CD4-positive, alpha-beta T cell treated with Interleukin-6 for 4 hours (primary cell): ENCODE measurements at places on chromosomes 7 and 10.
A peak's percentile ranks its signal among the peaks of the same experiment; 100 is the strongest.

- peak; percentile 64 for DNase-seq
Measured at GRCh38 chr10:67612577-67613537, 83.1 kb downstream of the CTNNA3 start.

- DNase-seq, result no peak
Measured at GRCh38 chr10:30170814-30171213, 111.4 kb upstream of the JCAD start.

DNA sequence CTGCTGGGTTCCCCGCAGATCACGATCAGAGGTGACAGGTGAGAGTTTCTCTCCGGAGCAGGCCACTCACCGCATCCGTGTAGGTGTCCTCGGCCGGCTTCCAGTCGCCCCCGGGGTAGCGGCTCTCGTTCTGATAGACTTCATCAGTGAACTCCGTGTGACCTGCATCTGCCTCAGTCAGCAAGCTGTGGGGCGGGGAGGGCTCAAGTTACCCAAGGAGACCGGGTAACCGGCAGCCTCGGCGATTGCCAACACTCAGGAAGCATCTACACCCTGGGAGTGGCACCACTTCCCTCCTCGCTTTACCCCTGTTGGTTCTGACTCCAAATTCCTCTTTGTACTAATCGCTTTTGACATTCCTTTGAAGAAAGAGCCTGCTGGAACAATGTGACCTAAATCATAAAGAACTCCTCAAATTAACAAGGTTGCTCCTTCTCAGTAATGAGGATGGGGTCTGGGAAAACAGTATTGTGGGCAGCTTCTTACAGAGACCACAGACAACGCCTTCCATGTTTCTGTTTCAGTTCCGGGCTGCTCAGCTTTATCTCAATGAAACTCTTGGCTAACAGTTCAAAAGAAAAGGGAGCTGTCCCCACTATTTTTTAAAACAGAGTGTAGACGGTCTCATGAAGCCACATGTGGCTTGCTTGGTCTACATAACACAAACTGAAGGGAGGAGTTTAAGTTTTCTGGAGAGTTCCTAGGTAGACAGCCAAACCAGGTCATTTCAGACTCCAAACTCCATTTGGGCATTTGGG is 118.1 kb downstream of the MYOF start:
- DNase-seq, result no peak

- DNase-seq, result no peak
Measured at GRCh38 chr7:151675196-151675920, 155.7 kb upstream of the RHEB start.

DNA sequence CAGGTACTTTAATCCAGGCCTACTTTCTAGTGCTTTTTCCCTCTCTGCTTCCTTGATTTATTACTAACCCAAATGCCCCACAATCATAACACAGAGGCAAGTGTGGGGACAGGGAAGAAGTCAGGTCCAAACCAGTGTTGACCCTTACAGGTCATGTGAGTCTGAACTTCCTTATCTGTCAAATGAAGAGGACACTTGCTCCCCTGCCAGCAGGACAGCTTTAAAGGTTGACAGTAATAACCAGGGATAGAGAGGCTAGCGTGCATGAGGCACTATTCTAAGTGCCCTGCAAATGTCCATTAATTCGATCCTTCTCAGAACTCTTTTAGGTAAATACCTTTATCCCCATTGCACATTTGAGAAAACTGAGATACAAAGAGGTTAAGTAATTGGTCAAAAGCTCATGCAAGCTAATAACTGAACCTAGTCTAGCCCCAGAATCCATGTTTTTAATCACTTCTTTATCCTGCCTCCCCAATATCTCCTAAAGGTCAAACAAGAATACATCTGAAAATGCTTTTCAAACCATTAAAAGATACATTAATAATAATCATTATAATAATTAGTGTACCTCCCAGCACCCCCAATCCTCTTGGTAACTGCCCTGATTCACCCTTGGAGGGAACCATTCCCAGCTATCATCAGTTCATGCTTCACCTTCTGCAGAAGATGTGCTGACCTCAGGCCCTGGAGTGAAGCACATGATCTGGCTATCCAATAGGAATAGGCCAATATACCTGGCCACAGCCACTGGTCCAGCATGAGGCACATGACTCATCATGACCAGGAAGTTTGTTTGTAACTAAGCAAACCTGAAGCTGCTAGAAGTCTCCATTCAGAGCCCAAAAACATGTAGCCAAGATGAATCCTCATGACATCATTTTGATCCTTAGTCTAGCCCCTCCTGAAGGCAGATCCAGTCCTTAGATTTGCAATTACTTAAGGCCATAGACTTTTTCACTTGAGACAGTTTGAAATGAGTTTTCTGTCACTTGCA is 40.7 kb downstream of the SGMS1 start:
- DNase-seq, result no peak

- no peak for DNase-seq
Measured at GRCh38 chr7:154388412-154388811, 336.2 kb downstream of the DPP6 start.

DNA sequence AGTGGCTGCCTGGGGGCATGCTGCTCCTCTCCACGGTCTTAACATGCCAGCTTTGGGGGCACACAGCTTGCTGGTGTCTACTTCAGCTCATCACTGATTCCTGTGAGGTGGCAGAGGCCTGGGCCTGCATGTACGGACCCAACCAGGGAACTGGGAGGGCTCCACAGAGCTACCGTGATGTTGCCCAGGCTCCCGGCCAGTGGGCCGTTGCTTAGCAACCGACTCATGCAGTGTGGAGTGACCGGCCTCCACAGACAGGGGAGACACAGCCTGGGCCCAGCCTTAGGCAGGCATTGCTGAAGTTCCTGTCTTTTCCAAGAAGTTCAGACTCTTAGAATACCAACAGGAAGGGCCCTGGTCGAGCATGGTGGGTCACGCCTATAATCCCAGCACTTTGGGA is 25.8 kb upstream of the SH2B2 start:
- no peak for DNase-seq

GRCh38 chr7:36155811-36156361 is 2.8 kb downstream of the EEPD1 start:
- DNase-seq, result no peak

- no peak for DNase-seq
Measured at GRCh38 chr10:132641966-132642731, 104.6 kb downstream of the INPP5A start.

DNA sequence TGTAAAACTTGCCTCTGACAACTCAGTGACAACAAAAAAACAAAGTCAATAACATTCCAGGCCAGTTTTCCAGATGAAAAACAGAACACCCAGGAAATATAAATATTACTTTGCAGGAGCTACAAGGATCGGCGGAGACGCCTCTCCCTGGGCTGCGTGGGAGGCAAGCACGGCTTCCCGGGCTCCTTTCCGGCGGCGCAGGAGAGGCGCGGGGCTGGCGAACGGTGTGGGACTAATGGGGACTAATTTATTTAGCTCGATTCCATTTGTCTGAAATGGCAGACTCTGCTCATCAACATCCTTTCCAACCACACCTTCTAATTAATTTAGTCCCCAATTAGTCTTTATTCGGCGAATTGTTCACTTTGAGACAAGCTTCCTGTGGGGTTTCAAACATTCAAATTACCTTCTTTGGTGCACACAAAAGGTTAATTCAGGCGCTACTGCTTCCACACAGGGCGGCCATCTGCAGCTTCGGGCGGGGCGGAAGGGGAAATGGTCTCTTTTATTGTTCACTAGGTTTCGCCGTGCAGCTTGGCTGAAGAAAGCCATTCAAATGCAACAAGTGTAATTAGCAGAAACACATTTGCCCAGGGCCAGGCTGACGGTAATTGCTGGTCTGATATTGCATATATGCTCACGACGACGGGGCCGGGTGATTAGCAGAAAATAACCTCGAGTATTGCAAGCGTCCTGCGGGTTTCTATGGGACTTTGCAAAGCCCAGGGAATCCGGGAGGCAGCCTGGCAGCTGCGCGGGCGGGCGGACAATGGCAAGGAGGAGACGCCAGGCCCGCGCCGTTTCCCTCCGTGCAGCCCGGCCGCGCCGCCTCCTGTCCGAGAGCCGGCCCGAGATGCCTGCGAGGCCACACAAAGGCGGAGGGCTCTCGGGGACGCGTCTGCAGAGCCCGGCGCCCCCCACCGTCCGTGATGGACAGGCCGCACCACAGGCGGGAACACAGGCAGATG is 270.1 kb downstream of the PTPRN2 start:
- no peak for DNase-seq

DNA sequence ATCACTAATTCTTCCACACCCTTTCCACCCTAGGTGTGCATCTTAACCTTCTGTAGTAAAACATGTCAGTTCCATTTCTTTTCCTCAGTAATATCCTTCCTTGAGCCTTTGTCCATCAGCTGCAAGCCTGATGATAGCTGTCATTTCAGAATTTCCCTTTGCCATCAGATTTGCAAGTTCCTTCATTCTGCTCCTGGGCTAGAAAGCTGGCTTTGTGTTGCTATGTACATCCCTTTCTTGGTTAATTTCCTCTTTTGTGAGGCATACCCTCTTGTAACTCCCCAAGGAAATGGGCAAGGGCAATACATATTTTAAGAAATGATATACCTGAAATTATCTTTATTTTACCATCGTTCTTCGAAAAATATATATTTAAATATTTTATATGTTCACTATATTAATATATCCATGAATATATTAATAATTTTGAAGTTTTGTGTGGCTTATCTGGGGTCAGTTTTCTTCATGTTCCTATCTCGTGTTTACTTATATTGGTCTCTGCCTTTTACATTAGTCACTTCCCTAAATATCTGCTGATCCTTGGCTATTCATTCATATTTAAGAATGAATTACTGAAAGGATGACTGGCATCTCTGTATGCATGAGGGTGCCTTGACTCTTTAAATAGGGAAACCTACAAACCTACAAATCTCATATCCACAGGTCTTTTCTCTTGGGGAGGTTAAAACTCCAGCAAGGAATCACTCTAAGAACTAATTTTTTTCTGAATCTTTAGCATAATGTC is 143.8 kb downstream of the ZNF22 start:
- no peak for DNase-seq

DNA sequence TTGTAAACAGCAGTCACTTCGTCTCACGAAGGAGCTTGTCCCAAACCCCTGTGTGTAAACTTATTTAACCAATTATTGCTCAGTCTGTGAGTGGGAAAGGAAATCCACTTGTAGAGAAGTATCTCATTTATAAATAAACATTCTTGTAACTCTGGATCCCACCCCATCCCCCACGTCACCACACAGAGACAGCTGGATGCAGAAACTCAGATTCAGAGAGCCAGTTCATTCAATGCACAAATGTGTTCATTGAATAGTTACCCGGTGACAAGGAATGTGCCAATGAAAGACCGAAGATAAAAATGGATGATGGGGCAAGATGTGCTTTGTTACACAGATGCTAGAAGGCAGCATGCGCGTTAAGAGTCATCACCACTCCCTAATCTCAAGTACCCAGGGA is 8.3 kb upstream of the OCM start:
- no peak for DNase-seq

GRCh38 chr10:81961451-81962184 is 86.6 kb downstream of the NRG3 start:
- no peak for DNase-seq

- no peak for DNase-seq
Measured at GRCh38 chr10:62613424-62613823, 191.1 kb upstream of the ADO start.

GRCh38 chr7:4919969-4920766 is 36.7 kb upstream of the RADIL start:
- DNase-seq, result no peak

DNA sequence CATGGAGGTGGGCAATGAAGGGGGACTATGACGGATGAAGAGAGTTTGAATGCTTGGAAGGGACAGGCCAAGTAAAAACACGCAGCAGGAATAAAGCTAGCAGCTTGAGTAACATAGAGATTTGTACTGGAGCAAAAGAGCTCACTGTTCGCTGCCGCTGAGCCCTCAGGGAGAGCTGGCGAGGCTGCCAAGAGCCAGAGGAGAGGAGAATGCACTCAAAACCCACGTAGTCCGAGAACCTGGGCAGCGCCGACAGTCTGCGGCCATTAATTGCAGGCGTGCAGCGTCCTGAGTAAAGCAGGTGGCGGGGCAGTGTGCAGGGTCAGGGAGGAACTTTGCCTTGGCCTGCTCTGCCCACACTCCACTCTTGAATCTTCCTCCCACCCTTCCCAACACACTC is 68.2 kb downstream of the SLC37A3 start:
- no peak for DNase-seq

- DNase-seq, result no peak
Measured at GRCh38 chr7:111140091-111140865, 49.4 kb downstream of the LRRN3 start.

DNA sequence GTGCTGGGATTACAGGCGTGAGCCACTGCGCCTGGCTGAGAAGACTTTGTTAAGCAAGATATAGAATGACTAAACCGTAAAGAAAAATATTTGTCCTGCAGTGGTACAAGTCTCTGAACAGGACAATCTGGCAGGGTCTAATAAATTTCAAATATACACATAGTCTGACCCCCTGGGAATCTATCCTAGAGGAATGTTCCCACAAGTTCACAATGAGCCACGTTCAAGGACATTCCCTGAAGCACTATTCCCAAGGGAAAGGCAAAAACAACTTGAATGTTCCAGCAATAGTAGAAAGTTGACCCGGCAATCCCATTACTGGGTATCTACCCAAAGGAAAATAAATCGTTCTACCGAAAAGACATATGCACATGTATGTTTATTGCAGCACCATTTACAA is 82.0 kb downstream of the HIP1 start:
- DNase-seq, result no peak

- peak; percentile 7 for DNase-seq
Measured at GRCh38 chr10:112446055-112446854, 459 bp downstream of the ZDHHC6 start.

DNA sequence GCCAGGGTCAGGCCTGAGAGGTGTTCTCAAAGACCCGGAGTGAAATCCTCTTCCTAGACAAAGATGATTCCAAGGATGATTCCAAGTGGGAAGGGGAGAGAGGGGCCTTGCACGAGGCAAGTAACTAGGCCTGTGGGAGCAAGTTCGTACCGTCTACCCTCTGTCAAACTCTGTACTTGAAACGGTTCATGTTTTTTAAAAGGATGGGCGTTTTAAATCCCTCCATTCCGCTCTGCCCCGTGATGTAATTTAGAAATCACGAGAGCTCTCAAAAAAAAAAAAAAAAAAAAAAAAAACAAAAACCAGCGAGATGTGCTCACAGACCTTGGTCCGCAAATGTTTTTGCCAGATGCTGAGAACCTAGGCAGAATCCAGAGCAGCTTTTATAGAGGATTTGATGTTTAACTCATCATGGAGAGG is 114.7 kb upstream of the CARD11 start:
- DNase-seq, result no peak

DNA sequence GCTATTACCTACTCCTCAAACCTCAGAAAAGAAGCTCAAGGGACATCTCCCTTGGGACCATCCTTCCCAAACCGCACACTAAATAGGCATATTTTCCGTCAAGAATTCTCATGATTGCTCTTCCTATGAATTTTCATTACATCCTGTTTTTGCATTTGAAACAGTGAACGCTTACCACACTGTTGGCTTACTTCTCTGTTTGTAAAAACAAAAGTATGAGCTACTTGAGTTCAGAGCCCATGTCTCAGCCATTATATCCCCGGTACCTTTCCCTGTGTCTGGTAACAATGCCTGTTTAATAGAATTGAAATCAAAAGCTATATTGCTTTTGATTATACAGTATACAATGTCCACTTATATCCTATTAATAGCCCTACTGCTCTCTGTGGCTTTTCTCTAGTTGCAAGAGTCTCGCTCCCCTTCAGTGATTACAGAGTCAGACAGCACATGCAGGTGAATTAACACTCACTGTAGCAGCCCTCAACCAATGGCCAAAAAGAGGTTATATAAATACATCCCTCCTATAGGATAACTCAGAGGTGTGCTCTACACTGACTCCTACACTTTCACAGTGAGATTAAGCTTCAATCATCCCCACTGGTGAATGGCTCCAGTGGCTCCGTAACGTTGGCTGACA is 264.4 kb downstream of the SORCS1 start:
- DNase-seq, result no peak
